Epithelial cell of esophagus (primary cell): ENCODE measurements at places on chromosomes 4 and X.
A peak's percentile ranks its signal among the peaks of the same experiment; 100 is the strongest.

GRCh38 chrX:133661962-133662839, 246.9 kb upstream of the GPC4 start:
- no peak for DNase-seq

- no peak for DNase-seq
Observed at GRCh38 chrX:65493431-65493830, 41.2 kb downstream of the LAS1L start.

GRCh38 chr4:60223208-60223923, 976.8 kb upstream of the ADGRL3 start:
- no peak for DNase-seq

- peak; percentile 43 for DNase-seq
Observed at GRCh38 chr4:26441102-26441501, 49.2 kb downstream of the CCKAR start.

- no peak for DNase-seq
Observed at GRCh38 chr4:123666486-123666885, 269.9 kb downstream of the SPRY1 start.

DNA sequence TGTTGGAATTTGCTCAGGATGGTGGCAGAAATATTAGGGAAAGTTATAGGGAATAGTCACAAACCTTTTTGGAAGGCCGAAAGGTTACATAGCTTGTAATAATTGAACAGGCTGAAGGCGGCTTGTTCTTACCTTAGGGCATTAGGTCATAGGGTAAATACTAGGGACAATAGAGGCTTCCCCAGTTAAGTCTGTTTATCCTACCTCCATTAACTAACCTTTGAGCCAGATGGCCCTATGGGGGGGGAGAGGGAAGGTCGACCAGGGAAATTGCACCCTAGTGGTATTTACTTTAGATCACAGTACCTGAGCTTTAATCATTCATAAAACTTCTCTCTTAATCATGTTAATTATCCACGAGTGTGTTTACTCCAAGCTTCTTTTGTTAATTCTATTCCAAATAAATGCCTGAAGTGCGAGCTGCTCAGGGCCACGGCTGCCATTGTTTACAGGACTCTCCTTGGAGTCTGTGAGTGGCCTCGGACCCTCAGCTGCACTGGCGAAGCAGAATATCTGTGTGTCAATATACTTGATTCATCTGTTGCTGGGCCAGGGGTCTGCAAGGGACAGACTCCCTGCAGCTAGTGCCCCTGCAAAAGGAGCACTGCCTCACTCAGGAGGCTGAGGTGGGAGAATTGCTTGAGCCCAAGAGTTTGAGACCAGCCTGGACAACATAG, 22.9 kb downstream of the PAGE2 start:
- DNase-seq, result no peak

DNA sequence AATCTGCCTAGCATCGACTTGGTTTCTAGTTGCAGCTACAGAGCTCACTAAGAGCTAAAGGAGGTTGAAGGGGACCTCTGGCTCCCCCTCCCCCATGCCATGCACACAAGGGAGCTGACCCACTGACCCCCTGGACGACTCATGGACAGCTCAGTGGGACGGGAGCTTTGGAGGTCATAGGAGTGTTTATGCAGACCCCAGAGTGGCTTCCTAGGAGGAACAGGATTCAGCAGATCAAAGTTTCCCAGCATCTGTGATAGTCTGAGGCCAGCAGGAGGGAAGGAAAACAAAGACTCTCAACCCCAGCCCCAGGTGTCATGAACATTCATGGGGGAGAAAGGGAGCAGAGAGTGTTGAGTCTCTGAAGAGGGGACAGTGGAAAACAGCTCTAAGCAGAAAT, 104.4 kb downstream of the ARSF start:
- no peak for DNase-seq

DNA sequence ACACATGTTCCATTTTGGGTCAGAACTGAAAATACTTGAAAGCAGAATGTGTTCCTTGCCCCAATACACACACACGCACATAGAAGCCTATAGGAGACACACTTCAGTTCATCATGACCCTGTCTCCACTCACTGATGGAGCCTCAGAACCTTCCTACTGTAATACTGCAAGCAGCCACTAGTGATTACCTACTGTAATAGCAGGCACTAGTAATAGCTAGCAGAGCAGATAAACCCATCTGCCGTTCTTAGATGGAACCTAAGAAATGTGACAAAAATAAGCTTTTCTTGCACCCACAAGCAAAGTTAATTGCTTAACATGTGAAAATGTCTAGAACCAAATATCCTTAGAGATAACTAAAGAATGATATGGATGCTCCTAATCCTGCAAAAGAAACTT, 13.6 kb downstream of the AMTN start:
- DNase-seq, result no peak
